AG04449 (cell line): ENCODE measurements at places on chromosomes 2 and 18.
A peak's percentile ranks its signal among the peaks of the same experiment; 100 is the strongest.

DNA sequence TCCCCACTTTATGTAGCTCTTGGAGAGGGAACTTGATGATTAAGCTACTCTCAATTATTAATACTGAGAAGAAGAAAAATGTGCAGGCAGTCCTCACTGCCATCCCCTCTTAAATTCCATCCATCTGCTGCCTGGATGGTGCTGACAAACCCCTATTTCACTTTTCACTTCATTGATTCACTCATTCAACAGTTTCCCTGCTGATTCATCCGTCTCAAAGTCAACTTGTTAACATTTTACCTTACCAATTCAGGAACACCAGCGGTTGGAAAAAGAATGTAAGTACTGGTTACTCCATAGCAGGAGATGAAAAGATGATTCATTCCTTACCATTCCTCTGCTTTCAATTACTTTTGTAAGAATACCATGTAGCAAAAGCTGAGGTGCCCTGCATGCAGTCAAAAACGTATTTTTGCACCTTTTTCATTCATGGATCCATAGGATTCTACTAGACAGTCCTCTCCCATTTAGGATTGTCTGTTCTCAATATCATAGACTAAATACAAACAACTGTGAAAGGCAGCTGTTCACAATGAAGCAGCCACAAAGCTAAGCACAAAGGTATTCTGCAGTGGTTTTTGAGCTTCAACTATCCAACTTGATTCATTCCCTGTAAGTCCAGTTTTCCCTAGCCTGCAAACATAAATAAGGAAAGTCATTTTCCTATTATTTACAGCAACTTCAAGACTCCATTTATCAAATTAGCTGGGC is 262.0 kb downstream of the MREG start:
- DNase-seq: peak; percentile 78

GRCh38 chr2:206189691-206190090 is 30.0 kb downstream of the EEF1B2 start:
- DNase-seq: no peak

GRCh38 chr2:134549104-134549503 is 169.7 kb downstream of the TMEM163 start:
- peak; percentile 2 for DNase-seq

- no peak for DNase-seq
Observed at GRCh38 chr18:39346916-39347315, 1781.3 kb upstream of the CELF4 start.

- DNase-seq: no peak
Observed at GRCh38 chr2:47724221-47724981, 58.5 kb upstream of the MSH6 start.
